HepG2 (cell line): ENCODE measurements at places on chromosomes 12 and 14. TPM values are rescaled to one million over a fixed set of nuclear protein-coding genes. Genes with fewer than 3 reads are reported as not detected.
A peak's percentile ranks its signal among the peaks of the same experiment; 100 is the strongest.

- no peaks in the 10 kb centered on the region for H3K4me1 ChIP-seq
- peak; percentile 82 for DNase-seq
- H3K27me3 ChIP-seq: no peaks in the 10 kb centered on the region; the same call in 1 of the 2 replicates
- no peak overlapping the region for H3K4me3 ChIP-seq
- no peaks in the 10 kb centered on the region for H3K36me3 ChIP-seq
These were observed 274.7 kb downstream of the DAD1 start for GRCh38 chr14:22314183-22314820.

DNA sequence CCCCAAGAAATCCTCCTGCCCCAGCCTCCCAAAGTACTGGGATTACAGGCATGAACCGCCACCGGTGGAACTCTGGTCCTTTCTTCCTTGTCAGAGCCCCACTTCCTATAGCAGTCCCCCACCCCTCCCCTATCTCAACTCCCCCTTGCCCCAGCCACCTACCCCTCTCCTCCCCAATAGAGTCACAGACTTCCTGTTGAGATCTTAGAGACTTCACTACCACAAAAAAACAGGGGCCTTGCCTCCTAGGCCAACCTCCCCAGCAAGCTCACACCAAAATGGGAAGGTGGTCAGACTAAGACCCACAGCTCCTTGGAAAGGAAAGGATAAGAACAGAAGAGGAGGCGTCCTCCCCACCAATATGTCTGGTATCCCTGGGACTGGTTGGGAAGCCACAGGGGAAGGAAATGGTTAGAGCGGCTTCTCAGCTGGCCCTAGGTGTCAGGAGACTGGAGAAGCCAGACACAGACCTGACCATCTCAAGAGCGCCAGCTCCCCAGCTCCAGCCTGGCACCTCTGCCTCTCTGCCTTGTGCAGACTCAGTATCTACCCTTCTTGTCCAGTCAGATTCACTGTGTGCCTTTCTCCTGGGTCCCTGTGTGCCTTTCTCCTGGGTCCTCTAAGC, 8.5 kb downstream of the ITGB7 start:
- H3K4me1 ChIP-seq: peaks cover 58% of the 10 kb centered on the region
- 0 out of 3 replicates have a peak, but pooled peaks cover 2% of the 10 kb centered on the region for H3K27me3 ChIP-seq
- no peak for DNase-seq
- H3K27ac ChIP-seq: no peak overlapping the region
- H3K4me3 ChIP-seq: no peak overlapping the region

DNA sequence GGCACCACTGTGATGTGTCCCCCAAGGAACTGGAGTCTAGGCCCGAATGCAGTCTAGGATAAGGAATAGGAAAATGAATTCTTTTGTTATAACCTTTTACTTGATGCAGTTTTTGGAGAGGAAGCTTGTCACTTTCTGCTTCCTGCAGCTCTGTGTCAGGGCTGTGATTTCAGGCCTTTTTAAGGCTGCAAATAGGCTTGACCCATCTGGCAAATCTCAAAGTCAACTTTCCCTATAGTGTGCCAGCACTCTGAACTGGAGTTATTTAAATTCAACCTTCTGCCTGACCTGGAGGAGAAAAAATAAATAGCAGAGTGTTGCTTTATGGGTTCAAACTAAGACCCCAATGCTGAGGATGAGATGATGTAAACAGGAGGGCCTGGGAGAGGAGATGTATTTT, 51.8 kb upstream of the CEP83 start:
- H3K27ac ChIP-seq: no peak overlapping the region
- no peak for DNase-seq
- H3K4me3 ChIP-seq: no peak overlapping the region
- no peaks in the 10 kb centered on the region for H3K36me3 ChIP-seq
- peaks cover 3% of the 10 kb centered on the region for H3K4me1 ChIP-seq

DNA sequence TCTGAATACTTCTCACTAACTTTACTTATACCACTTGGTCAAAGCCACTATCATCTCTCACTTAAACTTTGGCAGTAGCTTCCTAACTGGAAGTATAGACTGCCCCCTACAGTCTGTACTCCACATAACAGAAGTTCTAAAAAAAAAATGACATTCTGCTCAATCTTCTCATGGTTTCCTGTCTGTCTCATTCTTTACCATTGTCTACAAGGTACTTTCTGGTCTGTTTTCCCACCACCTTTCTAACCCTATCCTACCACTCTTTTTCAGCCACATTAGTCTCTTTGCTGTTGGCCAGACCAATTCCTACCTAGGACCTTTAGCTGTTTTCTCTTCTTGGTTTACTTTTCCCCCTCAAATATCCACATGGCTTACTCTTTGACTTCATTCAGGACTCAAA, 14.7 kb downstream of the CPSF6 start:
- no peak overlapping the region for H3K4me3 ChIP-seq
- peak; percentile 55 for DNase-seq
- H3K27ac ChIP-seq: no peak overlapping the region
- peaks cover 36% of the 10 kb centered on the region for H3K36me3 ChIP-seq

GRCh38 chr12:100545092-100545491, 28.4 kb upstream of the GAS2L3 start:
- H3K4me1 ChIP-seq: no peaks in the 10 kb centered on the region
- no peak overlapping the region for H3K4me3 ChIP-seq
- no peaks in the 10 kb centered on the region for H3K27me3 ChIP-seq
- no peak for DNase-seq
- H3K27ac ChIP-seq: no peak overlapping the region

- no peak overlapping the region for H3K4me3 ChIP-seq
- no peaks in the 10 kb centered on the region for H3K36me3 ChIP-seq
These were observed 45.9 kb upstream of the CNOT2 start for GRCh38 chr12:70197345-70197744.

- H3K4me3 ChIP-seq: no peak overlapping the region
- H3K27ac ChIP-seq: no peak overlapping the region
- H3K27me3 ChIP-seq: peaks cover 23% of the 10 kb centered on the region; the same call in 2 of the 3 replicates
These were observed 24.0 kb upstream of the RIN3 start for GRCh38 chr14:92489394-92490238.

GRCh38 chr12:128818065-128819022, 5.4 kb downstream of the SLC15A4 start:
- peaks cover 45% of the 10 kb centered on the region for H3K4me1 ChIP-seq
- no peaks in the 10 kb centered on the region for H3K27me3 ChIP-seq
- no peak overlapping the region for H3K4me3 ChIP-seq

DNA sequence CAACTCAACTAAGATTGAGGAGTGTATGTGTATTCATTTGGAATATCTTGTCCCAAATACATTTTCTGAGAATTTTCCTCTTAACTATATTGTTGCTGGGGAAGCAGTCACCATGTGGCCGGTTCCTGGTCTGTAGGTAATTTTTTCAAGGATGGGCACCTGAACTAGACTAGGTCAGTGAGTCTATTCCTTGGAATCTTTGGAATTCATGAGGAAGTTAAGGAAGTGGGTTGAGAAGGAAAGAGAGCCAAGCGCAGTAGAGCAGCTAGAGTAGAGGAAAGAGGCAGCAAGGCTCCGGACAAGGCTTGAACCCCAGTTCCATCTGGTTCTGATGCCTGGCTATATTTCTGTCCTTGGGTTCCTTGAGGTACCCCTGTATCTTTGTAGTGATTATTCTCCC, 183.7 kb downstream of the DACT1 start:
- no peaks in the 10 kb centered on the region for H3K4me1 ChIP-seq
- no peak for DNase-seq
- no peaks in the 10 kb centered on the region for H3K27me3 ChIP-seq
- no peaks in the 10 kb centered on the region for H3K36me3 ChIP-seq

Gene TNFAIP2
- total RNA-seq: 0.45 and 0.46 TPM in 2 replicates

Gene LALBA
- total RNA-seq: not detected in 2 replicates

Gene MYO1A
- total RNA-seq: 5.3 TPM in 2 replicates

Gene GCH1
- total RNA-seq: 25.2 and 33.2 TPM in 2 replicates

Gene KLRC3
- total RNA-seq: not detected in 2 replicates

Gene ADGRD1
- 0.34 and 0.46 TPM in 2 replicates for total RNA-seq
